Activated CD4-positive, alpha-beta memory T cell treated with anti-CD3 and anti-CD28 coated beads, Interleukin-2, amount 10 ng/mL, durations not matched to agents 7 days and 5 days (primary cell): ENCODE measurements at places on chromosomes 2 and 18.

- peaks cover 41% of the 10 kb centered on the region for H3K36me3 ChIP-seq
- no peak for DNase-seq
- H3K27me3 ChIP-seq = no peaks in the 10 kb centered on the region
- no peak overlapping the region for H3K27ac ChIP-seq
- peaks cover 15% of the 10 kb centered on the region for H3K4me1 ChIP-seq
Measured at GRCh38 chr2:113972766-113973165, 82.9 kb downstream of the ACTR3 start.

- H3K27me3 ChIP-seq = peaks cover 3% of the 10 kb centered on the region
- DNase-seq = no peak
- no peak overlapping the region for H3K4me3 ChIP-seq
Measured at GRCh38 chr18:2244641-2245040, 326.7 kb downstream of the METTL4 start.

DNA sequence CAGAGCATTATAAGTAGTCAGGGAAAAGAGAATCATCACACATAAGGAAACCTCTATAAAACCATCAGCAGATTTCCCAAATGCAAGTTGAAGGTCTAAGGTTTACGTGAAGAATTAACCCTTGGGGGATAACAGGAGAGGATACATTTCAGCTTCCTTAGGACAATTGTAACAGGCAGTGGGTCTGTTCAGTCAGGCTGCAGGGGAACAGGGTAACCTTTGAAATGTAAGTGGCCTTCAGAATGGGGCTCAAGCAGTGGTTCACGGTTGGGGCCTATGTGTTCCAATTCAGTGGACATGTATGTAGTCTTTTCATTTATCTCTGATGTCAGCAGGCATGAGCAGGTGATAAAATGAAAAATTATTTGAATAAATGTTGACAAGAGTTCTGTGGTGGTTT is 139.3 kb downstream of the EML6 start:
- H3K4me3 ChIP-seq = no peak overlapping the region
- DNase-seq = no peak
- peaks cover 3% of the 10 kb centered on the region for H3K4me1 ChIP-seq
- H3K27ac ChIP-seq = no peak overlapping the region
- no peaks in the 10 kb centered on the region for H3K36me3 ChIP-seq

- no peaks in the 10 kb centered on the region for H3K27me3 ChIP-seq
- H3K4me1 ChIP-seq = no peaks in the 10 kb centered on the region
- no peak overlapping the region for H3K27ac ChIP-seq
- H3K4me3 ChIP-seq = no peak overlapping the region
- no peak for DNase-seq
Measured at GRCh38 chr2:183799761-183800160, 675.5 kb downstream of the NUP35 start.

DNA sequence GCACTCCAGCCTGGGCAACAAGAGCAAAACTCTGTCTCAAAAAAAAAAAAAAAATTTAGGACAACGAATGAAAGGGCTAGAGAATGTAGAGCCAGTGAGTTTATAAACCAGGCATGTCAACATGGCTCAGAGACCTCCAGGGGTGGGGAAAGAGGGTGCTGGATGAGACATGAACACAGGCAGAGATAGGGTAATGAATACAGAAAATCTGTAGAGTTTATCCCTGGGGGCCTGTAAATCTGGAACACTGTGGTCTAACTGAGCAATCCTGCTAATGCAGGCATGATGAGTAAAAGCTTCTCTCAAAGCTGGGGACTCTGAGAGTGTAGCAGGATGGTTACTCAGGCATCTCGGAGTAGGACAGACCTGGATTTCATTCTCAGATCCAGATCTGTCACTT is 59.2 kb upstream of the IGFBP2 start:
- no peaks in the 10 kb centered on the region for H3K4me1 ChIP-seq
- no peak overlapping the region for H3K27ac ChIP-seq
- no peaks in the 10 kb centered on the region for H3K36me3 ChIP-seq
- no peak overlapping the region for H3K4me3 ChIP-seq
- no peak for DNase-seq

- DNase-seq = no peak
- no peaks in the 10 kb centered on the region for H3K4me1 ChIP-seq
- H3K27ac ChIP-seq = no peak overlapping the region
- no peaks in the 10 kb centered on the region for H3K27me3 ChIP-seq
Measured at GRCh38 chr2:240211598-240212424, 71.4 kb upstream of the OTOS start.

DNA sequence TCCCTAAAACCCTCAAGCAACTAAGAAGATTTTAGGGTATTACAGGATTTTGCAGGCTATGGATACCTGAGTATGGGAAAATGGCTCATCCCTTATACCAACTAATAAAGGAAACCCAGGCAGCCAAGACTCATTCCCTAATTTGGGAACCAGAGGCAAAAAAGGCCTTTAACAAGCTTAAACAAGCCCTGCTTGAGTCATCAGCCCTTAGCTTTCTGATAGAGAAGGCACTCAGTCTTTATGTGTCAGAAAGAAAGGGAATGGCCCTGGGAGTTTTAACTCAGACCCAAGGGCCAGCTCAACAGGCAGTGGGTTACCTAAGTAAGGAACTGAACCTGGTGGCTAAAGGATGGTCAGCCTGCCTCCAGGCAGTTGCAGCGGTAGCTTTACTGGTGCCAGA is 96.9 kb upstream of the RMP24 start:
- peaks cover 4% of the 10 kb centered on the region for H3K27me3 ChIP-seq
- no peak for DNase-seq
- no peak overlapping the region for H3K27ac ChIP-seq
- no peaks in the 10 kb centered on the region for H3K4me1 ChIP-seq
- H3K36me3 ChIP-seq = no peaks in the 10 kb centered on the region

DNA sequence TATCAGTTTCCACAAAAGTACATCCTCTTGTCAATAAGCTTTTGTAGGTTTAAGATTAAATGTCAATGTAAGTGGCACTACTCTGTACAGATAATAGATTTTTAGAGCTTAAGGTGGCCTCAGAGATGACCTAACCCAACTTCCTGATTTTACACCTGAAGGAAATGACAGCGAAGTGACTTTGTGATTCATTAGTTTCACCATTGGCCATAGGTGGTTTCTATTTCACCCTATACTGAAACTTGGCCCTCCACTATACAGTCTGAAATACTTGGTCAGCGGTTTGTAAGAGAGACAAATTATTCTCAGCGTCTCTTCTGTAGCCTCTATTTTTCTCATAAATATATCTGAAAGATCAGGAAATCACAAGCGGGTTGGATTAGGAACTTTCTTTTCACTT is 330.4 kb upstream of the FAM98A start:
- H3K27me3 ChIP-seq = no peaks in the 10 kb centered on the region
- no peak overlapping the region for H3K4me3 ChIP-seq
- H3K27ac ChIP-seq = no peak overlapping the region
- H3K36me3 ChIP-seq = no peaks in the 10 kb centered on the region

GRCh38 chr2:15160201-15160991 is 400.7 kb downstream of the NBAS start:
- no peaks in the 10 kb centered on the region for H3K36me3 ChIP-seq
- no peak overlapping the region for H3K27ac ChIP-seq
- H3K27me3 ChIP-seq = peaks cover 7% of the 10 kb centered on the region
- no peak overlapping the region for H3K4me3 ChIP-seq
- no peak for DNase-seq

- peaks cover 11% of the 10 kb centered on the region for H3K4me1 ChIP-seq
Measured at GRCh38 chr18:45201029-45201428, 414.2 kb upstream of the SLC14A2 start.

DNA sequence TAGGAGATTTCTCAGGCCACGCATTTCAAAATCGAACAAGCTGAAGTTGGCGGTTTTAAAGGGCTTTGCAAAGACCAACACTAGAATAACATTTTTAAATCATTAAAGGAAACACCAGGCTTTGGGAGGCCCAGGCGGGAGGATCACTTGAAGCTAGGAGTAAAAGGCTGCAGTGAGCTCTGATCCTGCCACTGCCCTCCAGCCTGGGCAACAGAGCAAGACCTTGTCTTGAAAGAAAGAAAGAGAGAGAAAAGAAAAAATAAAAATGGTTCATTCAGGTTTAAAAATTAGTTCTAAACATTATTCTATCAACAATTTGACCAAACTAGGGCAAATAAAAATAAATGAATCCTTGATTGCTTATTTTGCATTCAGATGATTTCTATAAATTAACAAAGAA is 789 bp upstream of the CHST9 start:
- DNase-seq = no peak
- peaks cover 17% of the 10 kb centered on the region for H3K27me3 ChIP-seq
- no peak overlapping the region for H3K27ac ChIP-seq
- no peaks in the 10 kb centered on the region for H3K36me3 ChIP-seq
- H3K4me1 ChIP-seq = no peaks in the 10 kb centered on the region

- peaks cover 4% of the 10 kb centered on the region for H3K27me3 ChIP-seq
- H3K4me1 ChIP-seq = peaks cover 35% of the 10 kb centered on the region
- no peak overlapping the region for H3K27ac ChIP-seq
- no peak overlapping the region for H3K4me3 ChIP-seq
- H3K36me3 ChIP-seq = no peaks in the 10 kb centered on the region
Measured at GRCh38 chr2:20423359-20423758, 23.5 kb upstream of the RHOB start.

DNA sequence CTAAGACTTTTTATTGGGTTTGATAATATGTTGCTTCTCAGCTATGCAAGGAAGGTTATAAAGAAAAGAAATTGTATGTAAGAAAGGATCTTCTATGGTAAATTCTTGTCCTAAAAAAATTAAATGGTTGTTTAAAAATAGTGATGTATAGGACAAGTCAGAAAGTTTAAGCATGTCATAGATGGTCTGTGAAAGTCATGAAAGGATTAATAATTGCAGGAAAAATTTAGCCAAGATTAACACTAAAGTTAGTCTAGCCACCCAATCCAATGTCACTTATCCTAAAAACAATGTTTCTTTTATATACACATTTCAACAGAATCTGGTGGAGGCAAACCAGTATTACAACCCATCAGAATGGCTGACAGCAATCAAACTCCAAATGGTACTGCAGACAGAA is 1046.7 kb upstream of the SLC39A10 start:
- no peak overlapping the region for H3K4me3 ChIP-seq
- H3K36me3 ChIP-seq = no peaks in the 10 kb centered on the region
- H3K27me3 ChIP-seq = no peaks in the 10 kb centered on the region
- H3K27ac ChIP-seq = no peak overlapping the region
- DNase-seq = no peak
- H3K4me1 ChIP-seq = no peaks in the 10 kb centered on the region

DNA sequence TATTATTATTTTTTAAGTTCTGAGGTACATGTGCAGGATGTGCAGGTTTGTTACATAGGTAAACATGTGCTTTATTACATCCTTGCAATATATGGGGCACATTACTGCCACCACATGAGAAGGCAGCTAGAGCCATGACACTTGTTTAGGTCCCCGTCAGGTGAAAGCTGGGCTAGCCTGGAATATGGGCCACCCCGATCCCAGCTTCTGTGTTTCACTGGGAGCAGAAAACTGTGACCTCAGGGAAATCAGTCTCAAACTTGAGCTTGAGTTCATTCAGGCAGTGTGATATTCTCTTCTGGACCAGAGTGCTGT is 176.9 kb downstream of the PIK3C3 start:
- no peak for DNase-seq
- no peaks in the 10 kb centered on the region for H3K36me3 ChIP-seq
- no peak overlapping the region for H3K4me3 ChIP-seq
- peaks cover 2% of the 10 kb centered on the region for H3K27me3 ChIP-seq
- no peak overlapping the region for H3K27ac ChIP-seq
- no peaks in the 10 kb centered on the region for H3K4me1 ChIP-seq
